ENCODE measurements at places on chromosomes 3 and 15.
A peak's percentile ranks its signal among the peaks of the same experiment; 100 is the strongest.

GRCh38 chr15:69583626-69584025 is 131.0 kb downstream of the RPLP1 start:
- no peak for DNase-seq

DNA sequence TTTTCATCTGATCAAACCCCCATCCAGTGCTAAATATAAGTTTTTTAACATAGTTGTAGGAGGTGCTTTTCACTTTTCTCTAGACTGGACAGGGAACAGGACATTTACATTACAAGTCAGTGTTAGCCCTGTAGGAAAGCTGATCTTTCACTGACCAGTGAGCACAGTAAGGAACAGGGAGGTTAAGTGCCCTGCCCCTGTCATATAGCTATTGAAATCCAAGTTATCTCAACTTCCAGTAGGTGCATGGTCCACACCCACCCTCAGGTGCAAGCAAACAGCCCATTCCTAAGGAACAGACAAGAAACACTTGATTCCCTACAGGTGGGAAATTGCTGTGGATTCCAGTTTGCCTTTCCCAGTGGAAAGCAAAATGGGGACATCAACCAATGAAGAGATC is 79.1 kb upstream of the EIF1B start:
- DNase-seq, result no peak

DNA sequence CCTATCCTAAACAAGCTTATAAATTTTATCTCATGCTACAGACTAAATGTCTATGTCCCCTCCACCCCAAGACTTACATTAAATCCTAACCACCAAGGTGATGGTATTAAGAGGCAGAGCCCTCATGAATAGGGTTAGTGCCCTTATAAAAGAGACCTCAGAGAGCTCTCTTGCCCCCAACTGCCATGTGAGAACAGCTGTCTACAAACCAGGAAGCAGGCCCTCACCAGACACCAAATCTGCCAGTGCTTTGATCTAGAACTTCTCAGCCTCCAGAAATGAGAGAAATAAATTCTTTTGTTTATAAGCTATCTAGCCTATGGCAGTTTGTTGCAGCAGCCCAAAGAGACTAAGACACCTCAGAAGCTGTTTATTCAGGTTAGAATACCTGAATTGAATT is 58.5 kb downstream of the TP53BP1 start:
- DNase-seq, result no peak

DNA sequence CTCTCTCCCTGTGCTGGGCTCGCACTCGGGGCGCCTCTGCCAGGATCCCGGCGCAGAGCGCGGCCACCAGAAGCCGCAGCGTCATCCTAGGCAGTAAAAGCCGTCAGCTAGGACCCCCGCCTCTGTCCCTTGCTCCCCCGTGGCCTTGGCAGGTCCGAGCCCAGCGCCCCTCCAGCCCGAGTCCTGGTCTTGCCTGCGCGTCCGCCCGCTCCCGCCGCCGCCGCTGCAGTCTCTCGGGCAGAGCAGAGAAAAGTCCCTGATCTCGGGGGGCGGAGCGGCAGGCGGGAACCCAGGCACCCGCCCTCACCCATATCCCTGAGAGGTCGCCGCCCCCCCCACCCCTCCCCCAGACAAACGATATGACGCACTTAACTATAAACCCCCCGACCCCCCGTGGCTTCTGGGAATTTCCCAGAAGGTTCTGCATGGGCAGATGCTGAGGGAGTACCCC is at the start of gene COL7A1:
Gene COL7A1, minus strand, starts transcription at position 255 of the 451 bp plus-strand sequence. Its CDS starts 170 bp downstream, at position 85.
- DNase-seq, result peak; percentile 64

DNA sequence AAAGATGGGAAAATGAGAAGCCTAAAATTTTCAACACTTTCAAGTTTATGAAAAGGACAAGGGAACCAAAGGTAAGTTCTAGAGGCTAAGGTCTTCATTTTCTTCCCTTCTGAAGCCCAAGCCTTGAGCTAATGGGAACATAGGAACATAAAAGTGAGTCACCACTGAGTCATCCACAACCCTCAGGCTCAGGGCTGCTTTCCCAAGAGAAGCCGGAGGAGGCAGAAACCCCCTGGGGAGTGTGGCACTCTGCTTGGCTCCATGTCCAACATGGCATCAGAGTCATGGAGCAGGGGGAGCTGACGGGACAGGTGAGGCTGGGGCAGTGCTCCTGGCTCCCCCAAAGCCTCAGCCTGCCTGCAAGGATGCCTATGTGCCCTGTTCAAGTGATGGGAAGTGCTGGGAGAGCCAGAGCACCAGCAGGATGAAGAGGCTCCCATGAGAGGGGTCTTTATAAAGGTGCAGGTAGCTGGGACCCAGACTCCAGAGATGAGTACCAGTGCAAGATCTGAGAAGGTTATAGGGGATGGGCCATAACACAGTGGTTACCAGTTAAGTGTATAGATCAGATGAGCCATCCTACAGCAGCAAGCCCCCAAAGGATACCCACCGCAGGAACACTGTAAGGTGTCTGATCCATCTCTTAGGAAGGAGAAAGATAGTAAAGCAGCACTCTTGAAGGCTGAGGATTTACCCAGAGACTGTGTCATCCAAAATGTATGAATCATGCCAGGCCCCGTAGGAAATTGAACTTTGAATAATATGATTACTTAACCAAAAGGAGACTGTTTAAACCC is 31.8 kb upstream of the RYR3 start:
- no peak for DNase-seq

- no peak for DNase-seq
Observed at GRCh38 chr3:114994554-114995341, 152.3 kb downstream of the ZBTB20 start.

Measured in Right ventricle myocardium inferior (tissue), 1 donor.